G401 (cell line): ENCODE measurements at places on chromosomes 4 and X. TPM values are rescaled to one million over a fixed set of nuclear protein-coding genes. Genes with fewer than 3 reads are reported as not detected.

CPLX1 gene
- 1.8 and 4.7 TPM in 2 replicates for total RNA-seq

GNRHR gene
- not detected in 2 replicates for total RNA-seq

SSX4 gene
- not detected in 2 replicates for total RNA-seq

COL25A1 gene
- total RNA-seq = not detected in 2 replicates

RASL11B gene
- total RNA-seq = 0.12 TPM in 1 of 2 replicates, not detected in the other

GRIPAP1 gene
- 19.1 and 22.9 TPM in 2 replicates for total RNA-seq

HSD17B13 gene
- total RNA-seq = not detected in 2 replicates

CXCL9 gene
- total RNA-seq = not detected in 2 replicates

SPANXN3 gene
- total RNA-seq = not detected in 2 replicates

IDUA gene
- 3.0 and 3.8 TPM in 2 replicates for total RNA-seq

GPC3 gene
- total RNA-seq = 730 and 743 TPM in 2 replicates

SLITRK4 gene
- not detected in 2 replicates for total RNA-seq

SPCS3 gene
- total RNA-seq = 48.9 and 79.5 TPM in 2 replicates

OFD1 gene
- 17.0 and 26.9 TPM in 2 replicates for total RNA-seq

NEIL3 gene
- 4.0 and 4.7 TPM in 2 replicates for total RNA-seq

S100G gene
- not detected in 2 replicates for total RNA-seq

SCML2 gene
- total RNA-seq = 6.2 and 9.3 TPM in 2 replicates

HSFX4 gene
- not detected in 2 replicates for total RNA-seq

BMP3 gene
- not detected in 2 replicates for total RNA-seq

LDOC1 gene
- not detected in 2 replicates for total RNA-seq

NCBP2L gene
- not detected in 2 replicates for total RNA-seq

HEPH gene
- total RNA-seq = not detected in 2 replicates

SH3TC1 gene
- not detected in 2 replicates for total RNA-seq

SLC9A6 gene
- 5.5 and 6.4 TPM in 2 replicates for total RNA-seq

PPEF1 gene
- total RNA-seq = not detected in 2 replicates

GLRA3 gene
- total RNA-seq = not detected in 2 replicates

PARM1 gene
- total RNA-seq = not detected in 2 replicates

SLC9B2 gene
- total RNA-seq = 13.4 and 14.6 TPM in 2 replicates
